Germinal center (tissue), 1 donor: ENCODE measurements at places on chromosomes 12 and 14.
A peak's percentile ranks its signal among the peaks of the same experiment; 100 is the strongest.

GRCh38 chr12:28191051-28192048 is 1.1 kb downstream of the CCDC91 start:
- DNase-seq, result peak; percentile 5

GRCh38 chr12:119592232-119592631 is 1.3 kb upstream of the TMEM233 start:
- no peak for DNase-seq

GRCh38 chr12:83700838-83701237 is 1014.1 kb downstream of the TMTC2 start:
- no peak for DNase-seq

GRCh38 chr12:104106965-104107364 is 31.0 kb downstream of the NFYB start:
- no peak for DNase-seq

GRCh38 chr12:108127654-108128053 is 1.4 kb upstream of the WSCD2 start:
- DNase-seq, result no peak

- DNase-seq, result no peak
Measured at GRCh38 chr12:10389904-10390303, at the start of gene KLRK1. TSS of gene KLRK1 (minus strand) at chr12:10390041. CDS start at chr12:10388810, 1,231 bp downstream.
